ENCODE measurements at places on chromosomes 12 and 14. TPM values are rescaled to one million over a fixed set of nuclear protein-coding genes. Genes with fewer than 3 reads are reported as not detected.
A peak's percentile ranks its signal among the peaks of the same experiment; 100 is the strongest.

Gene COCH
- total RNA-seq: not detected

Gene ZNF410
- 73.6 TPM for total RNA-seq

GRCh38 chr12:6790496-6791150 is 1.3 kb downstream of the CD4 start:
- DNase-seq: no peak

DNA sequence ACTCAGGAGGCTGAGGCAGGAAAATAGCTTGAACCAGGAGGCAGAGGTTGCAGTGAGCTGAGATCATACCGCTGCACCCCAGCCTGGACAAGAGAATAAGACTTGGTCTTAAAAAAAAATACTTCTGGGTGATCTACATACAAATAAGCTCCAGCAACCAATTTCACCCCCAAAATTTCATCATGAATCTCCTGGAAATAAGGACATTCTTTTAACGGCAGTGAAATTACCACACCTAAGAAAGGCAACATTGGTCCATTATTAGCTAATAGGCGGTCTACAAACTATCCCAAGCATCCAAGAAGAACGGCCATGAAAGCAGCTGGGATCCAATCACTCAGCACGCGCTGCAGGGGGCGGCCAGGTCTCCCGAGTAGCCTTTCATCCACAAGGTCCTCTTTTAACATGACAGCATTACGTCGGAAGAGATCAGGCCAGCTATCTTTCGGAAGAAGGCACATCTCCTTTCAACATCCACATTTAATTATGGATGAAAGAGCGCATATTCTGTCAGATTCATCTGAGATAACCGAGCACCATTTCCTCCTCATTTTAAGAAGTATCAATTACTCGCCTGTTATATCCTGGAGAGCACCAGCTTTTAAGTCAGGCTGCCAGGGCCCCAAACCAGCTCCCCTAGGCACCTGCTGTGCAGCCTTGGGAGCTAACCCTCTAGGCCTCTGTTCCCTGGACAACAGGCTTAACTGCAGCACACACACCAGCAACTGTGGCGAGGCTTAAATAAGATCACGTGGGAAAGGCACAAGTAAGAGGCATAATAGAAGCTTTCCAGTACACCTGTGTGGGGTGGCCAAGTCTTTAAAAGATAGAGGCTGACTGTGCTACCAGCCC is 4.2 kb downstream of the SLC15A4 start:
- DNase-seq: no peak

DNA sequence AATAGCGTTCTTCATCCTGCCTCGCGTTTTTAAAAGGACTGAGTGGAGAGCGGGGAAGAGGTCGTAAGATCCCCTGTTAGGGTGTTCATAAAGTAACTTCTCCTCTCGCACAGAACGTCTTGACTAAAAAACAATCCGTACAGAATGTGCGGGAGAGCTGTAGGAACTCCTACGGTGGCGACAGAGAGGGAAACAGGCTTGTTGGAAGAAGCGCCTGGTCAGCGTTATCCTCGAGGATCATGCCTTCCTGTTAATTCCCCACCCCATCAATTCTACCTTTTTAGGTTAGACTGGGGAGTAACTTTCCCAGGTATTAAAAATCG is 399 bp upstream of the WASHC4 start:
- DNase-seq: peak; percentile 67

- DNase-seq: peak; percentile 33
Observed at GRCh38 chr12:68405343-68405781, 73.2 kb upstream of the MDM1 start.

DNA sequence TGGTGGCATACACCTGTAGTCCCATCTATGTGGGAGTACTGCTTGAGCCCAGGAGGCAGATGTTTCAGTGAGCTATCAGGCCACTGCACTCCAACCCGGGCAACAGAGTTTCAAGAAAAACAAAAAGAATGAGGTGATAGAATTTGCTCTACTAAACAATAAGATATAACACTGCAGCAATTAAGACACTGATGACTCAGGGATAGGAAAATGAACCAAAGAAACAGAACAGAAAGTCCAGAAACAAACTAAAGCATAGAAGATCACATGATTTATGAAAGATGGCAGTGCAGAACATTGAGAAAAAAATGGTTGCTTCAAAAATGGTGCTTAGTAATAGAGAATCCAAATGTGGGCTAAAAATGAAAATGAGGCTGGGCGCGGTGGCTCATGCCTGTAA is 65.2 kb upstream of the AP4S1 start:
- no peak for DNase-seq

- no peak for DNase-seq
Observed at GRCh38 chr14:86774916-86775315, 1218.1 kb downstream of the GALC start.

GRCh38 chr14:36652542-36653201 is 9.0 kb upstream of the PAX9 start:
- no peak for DNase-seq

All from fibroblast of the aortic adventitia (primary cell).